ENCODE measurements at places on chromosomes 11 and 22.

DNA sequence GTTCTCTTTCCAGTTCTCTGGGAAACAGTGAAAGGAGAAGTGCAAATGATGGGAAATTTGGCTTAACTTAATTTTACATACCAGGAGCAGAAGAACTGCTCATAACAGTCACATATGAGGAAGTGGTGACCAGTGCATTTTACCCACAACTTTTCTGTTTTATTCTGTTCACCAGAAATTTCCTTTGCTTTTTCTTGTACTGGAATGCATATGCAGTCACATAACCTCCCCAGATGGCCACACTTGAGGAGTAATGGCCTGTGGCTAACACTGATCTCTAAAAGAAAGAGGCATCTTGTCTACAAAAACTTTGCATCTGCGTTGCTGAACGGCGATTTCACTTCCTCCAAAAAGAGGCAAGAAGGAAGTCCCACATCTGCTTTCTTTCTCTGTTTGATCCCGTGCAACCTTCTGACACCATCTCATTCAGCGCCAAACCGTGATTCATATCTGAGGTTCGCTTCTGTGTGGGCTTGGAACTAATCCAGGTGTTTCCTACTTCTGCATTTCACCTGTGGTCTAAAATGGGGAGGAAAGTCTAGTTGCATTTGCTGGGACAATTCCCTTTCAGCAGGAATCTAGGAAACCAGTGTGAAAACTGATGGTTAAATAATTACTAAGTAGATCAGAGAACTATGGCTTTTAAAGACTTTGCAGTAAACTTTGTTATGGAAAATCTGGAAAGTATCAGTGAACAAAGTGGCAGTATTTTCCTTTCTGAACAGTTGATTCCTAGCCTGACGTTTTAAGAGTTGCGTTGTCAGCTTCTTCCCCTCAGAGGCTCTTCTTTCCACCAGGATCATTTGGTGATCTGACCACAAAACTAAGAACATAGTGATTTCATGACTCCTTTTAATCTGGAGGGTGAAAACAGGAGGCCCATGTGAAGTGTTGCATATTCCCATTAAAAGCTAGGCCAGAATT, 4.2 kb upstream of the MPEG1 start:
- DNase-seq = no peak

DNA sequence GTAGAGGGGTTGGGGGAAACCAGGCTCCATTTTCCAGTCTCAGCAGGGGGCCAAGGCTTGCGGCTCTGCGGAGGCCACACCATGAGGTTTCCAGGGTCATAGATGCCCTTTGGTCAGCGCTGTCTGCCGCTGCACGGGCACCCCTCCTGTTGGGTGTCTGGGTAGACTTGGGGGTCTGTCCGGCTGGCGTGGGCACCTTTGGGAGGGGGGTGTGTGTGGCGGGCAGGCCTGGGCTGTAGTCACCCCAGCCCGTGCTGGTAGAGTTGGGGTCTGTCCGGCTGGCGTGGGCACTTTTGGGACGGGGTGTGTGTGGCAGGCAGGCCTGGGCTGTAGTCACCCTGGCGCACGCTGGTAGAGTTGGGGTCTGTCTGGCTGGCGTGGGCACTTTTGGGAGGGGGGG, 18.6 kb downstream of the LSP1 start:
- DNase-seq = no peak

DNA sequence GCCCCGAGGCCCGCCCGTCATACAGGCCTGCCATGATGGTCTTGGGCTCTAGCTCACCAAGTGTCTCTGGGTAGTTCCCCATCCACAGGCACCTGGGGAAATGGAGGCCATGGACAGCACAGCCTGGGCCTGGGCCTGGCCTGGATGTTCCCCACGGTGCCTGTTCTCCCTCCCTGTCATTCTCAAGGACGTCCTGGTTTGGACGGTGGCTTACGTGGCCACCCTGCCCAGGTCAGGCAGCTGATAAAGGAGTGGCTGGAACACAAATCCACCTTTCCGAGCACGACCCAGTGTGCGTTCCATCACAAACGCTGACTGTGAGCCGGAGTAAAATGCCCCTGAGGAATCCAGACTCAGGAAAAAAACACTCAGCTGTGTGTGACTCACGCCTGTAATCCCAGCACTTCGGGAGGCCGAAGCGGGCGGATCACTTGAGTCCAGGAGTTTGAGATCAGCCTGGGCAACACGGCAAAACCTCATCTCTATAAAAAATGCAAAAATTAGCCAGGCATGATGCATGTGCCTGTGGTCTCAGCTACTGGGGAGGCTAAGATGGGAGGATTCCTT, 41.2 kb upstream of the TESMIN start:
- DNase-seq = no peak

DNA sequence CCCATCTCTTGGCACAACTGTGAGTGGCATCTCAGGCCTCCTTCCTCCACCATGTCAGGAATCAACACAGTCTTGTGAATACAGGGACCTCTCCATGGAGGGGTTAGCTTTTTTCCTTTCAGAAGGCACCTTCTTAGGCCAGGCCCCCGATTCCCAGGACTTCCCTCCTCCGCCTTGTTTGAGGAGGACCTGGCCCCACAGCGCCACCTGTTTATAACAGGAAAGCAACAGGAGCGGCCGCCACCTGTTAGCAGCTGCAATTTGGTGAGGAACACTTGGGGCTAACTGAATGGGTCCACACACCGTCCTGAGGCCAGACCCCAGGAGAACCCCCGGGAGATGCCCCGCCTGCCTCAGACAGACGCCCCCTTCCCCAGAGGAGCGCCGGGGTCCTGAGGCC, 3.8 kb upstream of the PKP3 start:
- no peak for DNase-seq

DNA sequence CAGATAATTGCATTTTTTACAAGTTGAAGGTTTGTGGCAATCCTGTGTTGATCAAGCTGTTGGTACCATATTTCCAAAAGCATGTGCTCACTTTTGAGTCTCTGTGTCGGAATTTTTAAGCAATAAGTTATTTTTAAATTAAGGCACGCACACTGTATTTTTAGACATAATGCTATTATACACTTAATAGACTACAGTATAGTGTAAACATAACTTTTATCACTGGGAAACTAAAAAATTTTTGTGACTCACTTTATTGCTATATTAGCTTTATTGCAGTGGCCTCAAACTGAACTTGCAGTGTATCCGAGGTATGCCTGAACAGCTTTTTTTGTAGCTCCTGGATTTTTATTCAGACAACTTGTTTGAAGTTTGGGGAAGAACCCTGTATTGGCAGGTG, 31.3 kb upstream of the RRM1 start:
- DNase-seq = no peak

Data from activated naive CD4-positive, alpha-beta T cell treated with Interleukin-2 at 50 U/mL for 16 hours (primary cell).